ENCODE measurements at places on chromosomes 13 and 19.

DNA sequence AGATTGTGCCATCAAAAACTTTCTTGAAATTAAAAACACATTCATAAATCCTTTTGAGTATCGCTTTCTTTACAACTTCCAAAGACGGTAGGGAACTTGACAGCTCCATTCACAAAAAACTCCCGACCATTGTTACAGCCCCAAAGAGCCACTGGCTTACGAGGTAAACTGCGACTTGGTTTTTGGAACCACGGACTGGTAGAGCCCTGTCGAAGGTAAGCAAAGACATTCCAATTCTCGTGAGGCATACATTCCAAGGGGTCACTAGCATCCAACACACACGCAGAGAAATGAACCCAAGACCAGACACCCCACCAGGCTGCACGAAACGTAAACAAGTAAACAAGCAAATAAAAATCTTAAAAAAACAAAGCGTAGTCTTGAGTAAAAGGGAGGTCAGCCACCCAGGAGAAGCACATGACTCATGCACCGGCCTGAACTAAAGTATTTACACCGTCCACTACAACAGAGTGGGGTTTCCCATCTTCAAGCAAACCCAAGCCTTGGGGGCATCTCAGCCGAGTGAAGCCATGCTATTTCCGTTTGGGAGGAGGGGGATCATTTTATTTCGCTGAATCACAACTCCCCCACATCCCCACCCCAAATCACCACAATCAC lies 1.4 kb downstream of the BRD4 start:
- no peak for DNase-seq

- no peak for DNase-seq
Observed at GRCh38 chr13:51820016-51820597, 16.1 kb upstream of the DHRS12 start.

- no peak for DNase-seq
Observed at GRCh38 chr13:94579063-94579462, 16.9 kb downstream of the TGDS start.

DNA sequence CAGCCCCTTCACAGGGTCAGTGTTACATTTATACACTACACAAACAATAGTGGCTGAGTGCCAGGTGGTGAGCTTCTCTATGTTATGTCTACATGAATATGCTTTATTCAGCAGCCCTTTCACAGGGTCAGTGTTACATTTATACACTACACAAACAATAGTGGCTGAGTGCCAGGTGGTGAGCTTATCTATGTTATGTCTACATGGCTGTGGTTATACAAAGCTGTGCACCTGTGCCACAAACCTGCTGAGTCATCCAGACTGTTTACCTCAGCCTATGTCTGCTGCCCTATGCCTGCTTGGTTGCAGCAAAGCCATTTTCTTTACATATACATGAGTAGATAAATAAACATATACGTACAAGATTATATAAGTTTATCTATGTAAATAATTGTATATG lies 76.5 kb downstream of the ZNF726 start:
- peak; percentile 96 for DNase-seq

DNA sequence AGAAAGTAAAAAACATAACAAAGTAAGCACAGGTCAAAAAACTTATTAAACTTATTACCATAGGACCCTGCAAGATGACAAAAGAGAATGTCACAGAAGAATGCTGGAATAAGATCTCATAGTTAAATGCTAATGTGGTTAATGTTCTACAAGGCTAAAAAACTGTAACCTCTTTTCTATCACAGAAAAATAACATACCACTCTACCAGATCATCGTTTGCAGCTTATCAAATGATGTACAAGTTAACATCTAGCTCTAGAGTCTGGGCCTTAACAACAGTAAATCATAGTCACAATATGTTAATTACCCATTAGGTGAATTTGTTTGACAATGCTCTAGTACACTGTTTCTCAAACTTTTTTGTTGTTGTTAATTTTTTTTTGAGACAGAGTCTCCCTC lies 53.0 kb downstream of the NUFIP1 start:
- no peak for DNase-seq

DNA sequence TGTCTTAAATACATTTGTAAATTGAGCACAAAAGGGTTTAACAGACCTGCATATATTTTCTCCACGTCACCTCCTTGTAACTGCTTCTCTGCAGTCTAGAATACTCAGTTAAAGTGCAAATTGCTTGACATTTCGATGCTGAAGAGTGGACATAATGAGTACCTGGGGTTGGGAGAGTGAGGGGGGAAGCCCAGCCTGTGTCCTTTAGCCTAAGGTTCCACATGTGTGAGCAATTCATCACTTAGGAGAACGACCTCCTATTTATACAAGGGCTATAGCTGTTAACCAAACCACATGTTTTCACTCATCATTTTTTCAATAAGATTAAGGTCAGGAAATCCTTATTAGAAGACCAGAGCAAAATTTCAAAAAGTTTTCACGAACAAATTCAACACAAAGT lies 29.5 kb downstream of the PCDH9 start:
- DNase-seq, result no peak

GRCh38 chr13:18212873-18213272 lies 968.8 kb downstream of the TUBA3C start:
- no peak for DNase-seq

DNA sequence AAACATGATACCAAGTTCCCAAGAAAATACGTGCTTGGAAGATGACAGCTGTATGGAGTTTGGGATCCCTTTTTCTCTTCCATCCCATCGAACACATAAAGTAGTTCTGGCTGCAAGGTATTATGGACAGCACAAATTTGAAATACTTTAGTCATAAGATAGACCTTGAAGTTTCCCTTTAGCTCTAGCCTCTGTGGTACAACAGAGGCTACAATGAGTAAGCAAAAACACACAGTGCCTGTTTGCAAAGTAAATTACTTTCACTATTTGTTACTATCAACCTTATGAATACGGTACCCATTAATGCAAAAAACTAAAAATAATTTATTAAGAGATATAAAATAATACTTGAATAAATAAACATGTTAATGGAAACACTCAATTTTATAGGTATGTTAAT lies 21.0 kb upstream of the LRCH1 start:
- no peak for DNase-seq

GRCh38 chr13:55816976-55817601 lies 1323.6 kb upstream of the PRR20A start:
- no peak for DNase-seq

- no peak for DNase-seq
Observed at GRCh38 chr13:42981317-42981716, 10.7 kb downstream of the EPSTI1 start.

DNA sequence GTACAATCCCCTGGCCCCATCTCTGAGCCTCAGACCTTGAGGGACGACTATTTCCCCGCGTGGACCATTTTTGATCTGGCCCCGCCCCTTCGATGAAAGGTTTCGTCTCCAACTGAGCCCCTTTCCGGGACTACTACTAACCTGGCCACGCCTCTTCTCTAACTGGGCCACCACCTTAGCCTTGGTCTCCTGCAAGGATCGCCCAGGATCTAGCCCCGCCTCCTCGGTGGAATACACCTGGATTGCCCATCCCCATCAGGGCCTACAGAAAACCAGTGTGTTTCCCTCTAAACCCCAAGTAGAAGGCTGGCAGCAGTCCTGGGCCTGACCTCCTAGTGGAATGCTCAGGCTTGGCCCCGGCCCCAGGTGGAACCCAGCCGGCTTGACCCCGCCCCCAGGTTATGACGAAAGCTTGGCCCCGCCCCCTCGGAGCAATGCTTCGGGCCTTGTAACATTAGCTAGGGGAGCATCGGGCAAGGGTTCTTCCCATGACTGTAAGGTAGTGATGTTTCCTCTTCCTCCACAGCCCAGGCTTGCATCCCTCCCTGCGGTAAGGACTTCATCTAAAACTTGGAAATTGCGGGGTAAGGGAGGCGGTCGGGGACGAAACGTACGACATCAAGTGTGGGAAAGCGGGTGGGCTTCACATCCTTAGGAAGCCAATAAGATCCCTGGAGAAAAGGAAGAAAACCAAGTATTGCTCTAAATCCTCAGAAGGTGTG lies 9.1 kb downstream of the SPACA6 start:
- no peak for DNase-seq

DNA sequence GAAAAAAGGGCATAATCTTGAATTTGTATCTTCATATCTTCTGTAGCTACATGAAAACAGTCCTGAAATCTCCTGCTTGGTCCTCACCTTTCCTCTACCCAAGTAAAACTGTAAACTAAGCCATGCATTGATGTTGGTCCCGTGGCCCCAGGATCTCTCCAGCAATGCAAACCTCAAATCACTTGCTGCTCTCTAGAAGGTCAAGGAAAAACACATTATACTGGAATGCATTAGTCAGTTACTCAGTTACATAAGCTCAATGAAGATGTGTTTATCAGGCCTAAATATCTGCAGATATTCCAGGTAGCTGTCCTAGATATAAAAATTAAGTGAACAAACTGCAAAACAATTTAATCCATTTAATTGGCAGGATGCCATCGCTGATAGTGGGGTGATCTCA lies 261.8 kb downstream of the ABCC4 start:
- DNase-seq, result no peak

- DNase-seq, result no peak
Observed at GRCh38 chr19:32020538-32020937, 324.9 kb upstream of the ZNF507 start.

GRCh38 chr13:104967836-104968630 lies 1567.4 kb downstream of the EFNB2 start:
- DNase-seq, result no peak

DNA sequence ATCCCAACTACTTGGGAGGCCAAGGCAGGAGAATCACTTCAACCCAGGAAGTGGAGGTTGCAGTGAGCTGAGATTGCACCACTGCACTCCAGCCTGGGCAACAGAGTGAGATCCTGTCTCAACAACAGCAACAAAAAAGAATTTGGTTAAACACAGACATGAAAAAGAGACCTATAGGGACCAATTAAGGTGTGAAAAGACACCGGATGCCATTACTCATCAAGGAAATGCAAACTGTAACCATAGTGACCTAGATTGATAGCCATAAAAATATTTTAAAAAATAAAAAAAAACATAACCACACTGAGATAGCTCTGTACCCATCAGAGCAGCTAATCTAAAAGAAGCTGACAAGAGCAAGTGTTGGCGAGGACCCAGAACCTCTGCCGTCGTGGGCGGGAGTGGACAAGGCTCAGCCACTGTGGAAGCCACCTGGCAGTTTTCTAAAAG lies 37.1 kb upstream of the ISYNA1 start:
- no peak for DNase-seq

- peak; percentile 39 for DNase-seq
Observed at GRCh38 chr13:71290963-71291841, 575.8 kb downstream of the DACH1 start.

GRCh38 chr13:67045357-67045756 lies 184.8 kb downstream of the PCDH9 start:
- DNase-seq, result no peak

- no peak for DNase-seq
Observed at GRCh38 chr19:6958791-6959190, 62.4 kb downstream of the MBD3L2B start.

- DNase-seq, result no peak
Observed at GRCh38 chr13:27336014-27336673, 65.5 kb downstream of the RASL11A start.

GRCh38 chr19:23261496-23262020 lies 11.4 kb upstream of the ZNF724 start:
- DNase-seq, result no peak

All from SHP77 (cell line).